ENCODE measurements at places on chromosomes 6 and 20. TPM values are rescaled to one million over a fixed set of nuclear protein-coding genes. Genes with fewer than 3 reads are reported as not detected.

HLA-DRA gene
- 44.5 TPM for polyA plus RNA-seq

GRCh38 chr20:57940868-57941522, 231.2 kb upstream of the PMEPA1 start:
- DNase-seq, result no peak

DNA sequence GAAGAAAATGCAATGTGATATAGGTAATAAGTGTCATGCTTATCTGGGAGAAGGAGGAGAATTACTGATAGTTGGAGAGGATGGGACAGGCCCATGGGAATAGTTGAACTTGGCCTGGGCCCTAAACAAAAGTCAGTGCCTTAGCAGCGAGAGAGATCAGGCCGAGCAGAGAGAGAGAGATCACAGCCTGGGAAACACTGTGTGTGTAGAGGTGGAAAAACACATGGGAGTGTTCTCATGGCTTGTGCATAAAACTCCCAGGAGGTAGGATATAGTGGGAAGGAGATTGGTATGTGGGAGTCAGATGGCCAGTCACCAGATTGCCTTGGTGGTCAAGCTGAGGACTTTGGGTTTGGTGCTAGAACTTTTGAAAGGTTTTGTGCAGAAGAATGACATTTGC, 47.6 kb downstream of the FIG4 start:
- DNase-seq, result no peak

GRCh38 chr6:65633501-65633900, 73.5 kb downstream of the EYS start:
- no peak for DNase-seq

DNA sequence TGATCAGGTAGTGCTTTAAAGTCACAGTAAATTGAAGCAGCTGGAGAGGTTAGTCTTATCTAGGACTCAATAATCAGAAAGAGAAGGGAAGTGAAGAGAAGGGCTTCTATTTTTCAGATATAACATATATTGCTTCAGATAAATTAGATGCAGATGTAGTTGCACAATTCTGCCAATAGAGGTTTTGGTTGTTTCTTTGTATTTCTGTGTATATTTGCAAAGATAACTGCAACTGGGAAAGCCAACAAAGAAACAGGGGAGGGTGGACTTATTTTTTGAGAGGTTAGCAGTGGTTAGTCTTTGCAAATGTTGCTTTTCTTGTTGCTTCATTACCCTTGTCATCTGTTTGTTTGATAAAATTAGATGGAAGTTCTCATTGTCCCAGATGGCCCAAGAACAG, 106.6 kb downstream of the ADGRG6 start:
- DNase-seq, result no peak

- DNase-seq, result peak; percentile 31
Observed at GRCh38 chr20:59598625-59599310, 5.6 kb upstream of the PHACTR3 start.

GRCh38 chr20:36273414-36274180, 32.5 kb upstream of the DLGAP4 start:
- no peak for DNase-seq

- DNase-seq, result no peak
Observed at GRCh38 chr6:157017861-157018260, 240.7 kb downstream of the ARID1B start.
